HFFc6 (cell line): ENCODE measurements at places on chromosomes 12 and 14. TPM values are rescaled to one million over a fixed set of nuclear protein-coding genes. Genes with fewer than 3 reads are reported as not detected.

- no peak for DNase-seq
Observed at GRCh38 chr12:104953323-104953722, 4.8 kb downstream of the SLC41A2 start.

Gene RAD9B
- total RNA-seq = 0.55 to 1.3 TPM (median 0.99 TPM) in 3 replicates

Gene PDE3A
- total RNA-seq = 0.03 TPM in 1 of 3 replicates, not detected in the others

- DNase-seq = no peak
Observed at GRCh38 chr12:121465921-121466793, 66.2 kb downstream of the RNF34 start.

Gene CLEC4C
- total RNA-seq = not detected in 2 replicates

Gene TROAP
- 14.1 to 38.9 TPM (median 26.6 TPM) in 3 replicates for total RNA-seq

- no peak for DNase-seq
Observed at GRCh38 chr14:70188322-70188658, 461 bp downstream of the SLC8A3 start.
